ENCODE measurements at places on chromosomes 6 and 20.

GRCh38 chr6:91865889-91866288 lies 1279.0 kb upstream of the MAP3K7 start:
- DNase-seq = no peak

DNA sequence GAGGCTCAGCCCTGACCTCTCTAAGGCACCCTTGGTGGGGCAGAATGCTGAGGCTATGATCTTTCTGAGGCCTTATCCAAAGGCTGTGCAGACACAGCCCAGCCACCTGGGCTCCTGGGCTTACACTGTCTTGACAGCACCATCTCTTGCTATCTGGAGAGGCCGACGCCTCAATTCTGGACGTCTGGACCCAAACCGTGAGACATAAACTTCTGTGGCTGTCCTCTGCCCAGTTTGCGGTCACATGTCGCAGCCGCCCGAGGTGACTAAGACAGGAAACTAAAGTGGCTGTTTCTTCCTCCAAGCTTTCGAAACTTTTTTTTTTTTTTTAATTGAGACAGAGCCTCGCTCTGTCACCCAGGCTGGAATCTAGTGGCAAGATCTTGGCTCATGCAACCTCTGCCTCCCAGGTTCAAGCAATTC lies 49.3 kb downstream of the PRR18 start:
- no peak for DNase-seq

GRCh38 chr6:1381481-1382330 lies 7.7 kb upstream of the FOXF2 start:
- DNase-seq = peak; percentile 45

DNA sequence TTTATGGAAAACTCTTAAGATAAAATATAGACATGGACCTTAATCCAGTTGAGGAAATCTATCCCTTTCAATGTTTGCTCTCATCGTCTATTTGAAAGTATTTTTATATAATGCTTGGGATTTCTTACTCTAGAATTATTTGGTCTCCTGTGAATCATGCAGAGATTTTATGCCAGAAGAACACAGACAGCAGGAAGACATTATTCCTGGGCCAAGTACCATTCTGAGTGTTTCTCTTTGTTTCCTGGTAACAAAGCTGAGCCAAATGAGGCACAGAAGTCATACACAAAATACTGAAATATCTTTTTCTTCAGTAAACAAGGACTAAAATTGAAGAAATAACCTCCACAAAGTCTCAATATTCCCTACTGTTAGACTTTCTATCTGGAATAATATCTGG lies 538.2 kb upstream of the EYS start:
- DNase-seq = no peak

DNA sequence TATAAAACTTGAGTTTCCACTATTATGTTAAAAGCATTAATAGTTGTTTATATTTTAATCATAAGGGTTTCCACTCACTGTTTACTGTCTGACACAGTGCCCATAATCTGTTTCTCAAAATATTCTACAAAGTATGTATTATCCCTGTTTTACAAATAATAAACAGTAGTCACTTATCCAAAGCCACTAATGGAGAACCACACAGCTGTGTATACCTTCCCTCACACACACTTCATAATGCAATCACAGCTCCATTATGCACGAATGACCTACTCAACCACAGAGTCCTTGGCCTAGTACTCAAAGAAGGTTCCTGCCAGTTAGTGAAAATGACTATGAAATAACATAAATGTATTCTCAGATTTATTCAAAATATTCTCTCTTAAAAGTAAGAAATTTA lies 103.1 kb downstream of the EPB41L2 start:
- DNase-seq = no peak

DNA sequence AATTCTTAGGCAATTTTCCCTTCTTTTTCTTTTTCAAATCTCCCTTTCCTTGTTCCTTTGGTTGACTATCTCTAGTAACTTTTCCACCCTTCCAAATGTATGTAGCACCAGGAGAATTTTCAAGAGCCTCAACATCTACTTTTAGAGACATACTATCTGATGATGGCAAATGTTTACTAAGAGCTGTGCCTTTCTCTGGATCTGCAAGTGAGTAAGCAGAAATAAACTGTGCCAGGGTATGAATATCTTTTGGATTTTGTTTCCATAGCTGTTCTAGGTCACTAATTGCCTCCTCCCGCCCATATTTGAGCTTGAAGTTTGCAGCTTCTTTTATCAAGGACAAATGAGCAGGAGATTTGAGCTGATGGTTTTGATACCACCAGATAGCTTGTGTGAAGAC lies 69.5 kb downstream of the GTF2H5 start:
- DNase-seq = no peak

- DNase-seq = peak; percentile 58
Observed at GRCh38 chr6:36962874-36963273, 8.3 kb downstream of the PI16 start.

DNA sequence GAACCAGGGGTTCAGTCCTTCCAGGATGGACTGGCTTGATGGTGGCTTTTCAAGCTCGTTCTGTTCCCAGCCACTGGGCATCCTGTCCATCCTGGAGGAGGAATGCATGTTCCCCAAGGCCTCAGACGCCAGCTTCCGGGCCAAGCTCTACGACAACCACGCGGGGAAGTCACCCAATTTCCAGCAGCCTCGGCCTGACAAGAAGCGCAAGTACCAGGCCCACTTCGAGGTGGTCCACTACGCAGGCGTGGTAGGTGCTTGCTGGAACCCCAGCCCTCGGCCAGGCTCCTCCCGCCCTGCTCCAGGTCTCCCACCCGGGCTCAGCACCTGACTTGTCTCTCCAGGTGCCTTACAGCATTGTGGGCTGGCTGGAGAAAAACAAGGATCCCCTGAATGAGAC lies 34.0 kb downstream of the MYH7B start:
- DNase-seq = no peak

Data from stimulated activated CD8-positive, alpha-beta memory T cell treated with anti-CD3 and anti-CD28 coated beads, Interleukin-2, amount 100 ng/mL, for 48 hours (primary cell).